Endodermal cell (in vitro differentiated cells): ENCODE measurements at places on chromosomes 1 and 21. TPM values are rescaled to one million over a fixed set of nuclear protein-coding genes. Genes with fewer than 3 reads are reported as not detected.

- DNase-seq = peak; percentile 24
Measured at GRCh38 chr1:7407980-7408770, 362.9 kb upstream of the VAMP3 start.

Gene SLC45A3
- 4.4 to 10.2 TPM (median 10.2 TPM) in 3 replicates for total RNA-seq

- no peak for DNase-seq
Measured at GRCh38 chr1:48765335-48765734, 11.4 kb downstream of the BEND5 start.

DNA sequence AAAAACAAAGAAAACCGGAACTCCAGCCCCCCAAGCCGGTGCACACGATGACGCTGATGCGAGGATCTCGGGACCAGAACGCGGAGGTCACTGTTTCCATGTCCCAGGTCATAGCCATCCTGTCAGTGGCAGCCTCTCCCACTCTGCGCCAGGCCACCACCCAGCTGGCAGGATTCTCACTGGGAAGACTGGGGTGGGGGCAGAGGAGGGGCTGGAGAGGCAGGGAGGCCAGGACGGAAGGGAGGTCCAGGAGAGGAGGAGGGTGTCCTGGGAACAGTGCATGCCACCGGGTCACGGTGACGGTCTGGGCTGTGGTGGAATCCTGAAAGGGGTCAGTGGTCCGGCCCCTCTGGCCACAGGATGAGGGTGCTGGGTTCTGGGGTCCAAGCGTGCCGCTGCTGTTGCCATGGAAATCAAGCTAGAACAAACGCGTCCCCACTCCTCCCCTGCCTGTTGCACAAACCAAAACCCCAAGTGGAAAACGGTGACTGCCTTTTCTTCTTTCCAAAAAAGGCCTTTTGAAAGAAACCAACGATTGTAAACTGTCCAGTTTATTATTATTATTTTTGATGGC is 26.1 kb downstream of the MRPL37 start:
- peak; percentile 46 for DNase-seq

DNA sequence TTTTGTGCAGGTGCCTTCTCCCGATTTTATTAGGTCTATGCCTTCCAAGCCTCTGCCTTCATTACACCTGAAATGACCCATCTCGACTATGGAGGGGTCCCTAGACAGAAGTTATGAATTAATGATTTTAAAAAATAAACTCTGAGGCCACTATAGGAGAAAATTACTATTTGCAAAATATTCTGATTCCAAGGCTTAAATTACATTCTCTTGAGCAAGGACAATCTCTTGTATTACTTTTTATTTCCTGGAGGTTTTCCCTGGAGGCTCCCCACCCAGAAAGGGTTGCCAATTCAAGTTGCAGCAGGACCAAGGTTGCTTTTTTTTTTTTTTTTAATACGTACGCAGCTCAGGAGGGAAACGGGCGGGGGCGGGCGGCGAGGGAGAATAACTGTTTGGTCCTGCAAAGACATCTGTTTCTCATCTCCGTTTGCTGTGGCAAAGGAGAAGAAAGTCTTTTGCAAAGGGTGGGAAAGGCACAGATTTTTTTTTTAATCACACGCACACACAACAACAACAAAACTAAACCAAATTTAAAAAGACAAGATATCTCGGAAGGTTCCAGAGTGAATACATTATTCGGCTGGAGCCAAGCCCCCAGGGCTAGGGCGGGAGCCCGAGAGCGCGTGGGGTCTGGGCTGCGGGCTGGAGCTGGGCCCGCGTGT is 618 bp upstream of the SERTAD4 start:
- no peak for DNase-seq

DNA sequence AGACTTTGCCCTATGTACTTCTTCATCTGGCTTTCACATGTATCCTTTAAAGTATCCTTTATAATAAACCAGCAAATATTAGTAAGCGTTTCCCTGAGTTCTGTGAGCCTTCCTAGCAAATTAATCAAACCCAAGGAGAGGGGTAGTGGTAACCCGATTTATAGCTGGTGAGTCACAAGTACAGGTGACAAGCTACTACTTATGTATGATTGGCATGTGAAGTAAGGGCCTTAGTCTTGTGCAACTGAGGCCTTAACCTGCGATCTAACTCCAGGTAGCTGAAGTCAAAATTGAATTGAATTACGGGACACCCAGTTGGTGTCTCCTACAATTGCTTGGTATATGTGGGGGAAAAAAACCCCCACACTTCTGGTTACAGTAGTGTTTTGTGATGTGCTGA is 26.0 kb downstream of the SLC16A1 start:
- DNase-seq = no peak

Gene RPF1
- total RNA-seq = 21.7 to 35.9 TPM (median 34.0 TPM) in 3 replicates

GRCh38 chr1:17215545-17215890 is 10.6 kb downstream of the PADI1 start:
- no peak for DNase-seq

Gene IPO9
- total RNA-seq = 71.8 to 143 TPM (median 133 TPM) in 3 replicates

GRCh38 chr21:19026911-19027310 is 623.3 kb upstream of the TMPRSS15 start:
- no peak for DNase-seq

Gene RGS5
- total RNA-seq = 29.5 to 48.4 TPM (median 45.7 TPM) in 3 replicates

DNA sequence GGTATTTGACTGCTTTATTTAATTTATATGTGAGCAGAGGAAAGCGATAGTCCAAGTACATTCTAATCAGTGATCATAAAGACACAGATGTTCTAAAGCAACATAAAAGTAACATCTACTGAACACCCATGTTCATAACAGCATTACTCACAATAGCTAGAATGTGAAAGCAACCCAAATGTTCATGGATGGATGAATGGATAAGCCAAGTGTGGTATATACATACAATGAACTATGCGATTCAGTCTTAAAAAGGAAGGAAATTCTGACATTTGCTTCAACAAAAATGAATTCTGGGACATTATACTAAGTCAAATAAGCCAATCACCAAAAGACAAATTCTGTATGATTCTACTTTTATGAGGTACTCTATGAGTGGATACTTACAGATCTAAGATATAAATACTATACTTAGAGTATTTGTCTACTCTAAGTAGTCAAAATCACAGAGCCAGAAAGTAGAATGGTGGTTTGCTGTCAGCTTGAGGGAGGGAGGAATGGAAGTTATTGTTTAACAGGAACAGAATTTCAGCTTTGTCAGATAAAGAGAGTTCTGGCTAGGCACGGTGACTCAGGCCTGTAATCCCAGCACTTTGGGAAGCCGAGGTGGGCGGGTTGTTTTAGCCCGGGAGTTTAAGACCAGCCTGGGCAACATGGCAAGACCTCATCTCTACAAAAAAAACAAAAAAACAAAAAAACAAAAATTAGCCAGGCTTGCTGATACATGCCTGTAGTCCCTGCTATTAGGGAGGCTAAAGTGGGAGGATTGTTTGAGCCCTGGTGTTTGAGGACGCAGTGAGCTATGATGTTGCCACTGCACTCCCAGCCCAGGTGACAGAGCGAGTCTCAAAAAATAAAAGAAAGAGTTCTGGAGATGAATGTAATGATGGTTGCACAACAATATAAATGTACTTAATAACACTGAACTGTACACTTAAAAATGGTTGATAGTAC is 79.7 kb upstream of the ARHGAP29 start:
- DNase-seq = no peak

DNA sequence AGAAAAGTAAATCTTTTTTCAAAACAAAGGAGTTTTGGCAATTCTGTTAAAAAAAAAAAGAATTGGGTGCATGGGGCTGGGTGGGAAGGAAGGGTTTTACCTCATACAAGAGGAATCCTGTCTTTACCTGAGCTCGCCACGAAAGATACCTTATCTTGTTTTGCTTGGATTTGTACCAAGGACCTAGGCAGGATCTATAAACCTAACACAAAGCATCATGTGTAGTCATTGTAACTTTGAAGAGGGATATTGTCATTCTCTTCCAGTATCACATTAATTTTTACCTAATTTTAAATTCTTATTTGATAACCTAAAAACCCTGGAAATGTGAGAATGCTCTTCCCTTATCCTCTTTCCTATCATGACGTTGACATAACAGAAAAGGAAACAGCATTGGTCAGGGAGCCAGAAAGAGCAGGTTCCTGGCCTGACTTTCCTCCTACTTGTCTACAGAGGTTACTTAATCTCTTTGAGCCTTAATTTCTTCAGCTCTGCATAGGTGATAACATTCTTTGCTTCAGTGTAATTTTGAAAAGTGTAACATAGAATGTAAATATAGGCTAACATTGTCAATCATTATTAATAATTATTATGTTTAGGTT is 4.0 kb upstream of the LAMC1 start:
- no peak for DNase-seq

- no peak for DNase-seq
Measured at GRCh38 chr21:32794644-32795079, 23.1 kb upstream of the PAXBP1 start.

DNA sequence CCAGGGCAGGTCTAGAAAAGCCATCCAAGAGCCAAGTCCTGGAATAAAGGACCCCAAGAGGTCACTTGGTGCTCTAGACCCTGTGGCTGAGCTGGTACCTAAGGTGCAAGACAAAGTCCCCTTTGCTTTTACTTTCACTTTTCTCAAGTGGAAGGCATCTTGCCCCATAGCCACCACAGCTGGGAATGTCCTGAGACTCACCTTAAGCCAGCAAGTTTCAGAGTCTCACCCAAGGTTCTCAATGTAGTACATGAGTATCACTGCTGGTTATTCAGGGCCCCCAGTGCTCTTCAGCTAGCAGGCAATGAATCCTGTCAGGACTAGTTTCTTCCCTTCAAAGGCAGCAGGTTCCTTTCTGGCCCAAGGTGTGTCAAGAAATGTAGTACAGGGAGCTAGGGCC is 67.5 kb downstream of the UROD start:
- no peak for DNase-seq

DNA sequence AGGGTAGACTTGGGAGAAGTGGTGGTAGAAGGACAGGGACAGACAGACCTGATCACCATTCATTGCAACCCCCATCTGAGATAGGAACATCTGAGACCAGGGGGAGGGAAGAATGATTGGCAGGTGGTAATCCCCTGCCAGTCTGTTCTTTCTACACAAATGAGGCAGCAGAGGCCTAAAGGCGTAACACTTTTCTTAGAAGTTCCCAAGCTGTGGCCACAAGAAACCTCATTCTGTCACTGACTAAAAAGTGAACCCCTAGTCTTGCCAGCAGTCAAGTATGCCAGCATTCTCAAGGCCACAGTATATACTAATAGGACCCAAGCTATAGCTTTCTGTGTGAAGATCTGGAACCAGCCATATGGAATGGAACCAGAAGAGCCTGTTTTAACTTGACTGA is 638.0 kb downstream of the KCNT2 start:
- DNase-seq = no peak

GRCh38 chr1:41617336-41617735 is 132.9 kb upstream of the EDN2 start:
- DNase-seq = peak; percentile 26

- no peak for DNase-seq
Measured at GRCh38 chr1:59570524-59570923, 244.2 kb upstream of the HOOK1 start.

DNA sequence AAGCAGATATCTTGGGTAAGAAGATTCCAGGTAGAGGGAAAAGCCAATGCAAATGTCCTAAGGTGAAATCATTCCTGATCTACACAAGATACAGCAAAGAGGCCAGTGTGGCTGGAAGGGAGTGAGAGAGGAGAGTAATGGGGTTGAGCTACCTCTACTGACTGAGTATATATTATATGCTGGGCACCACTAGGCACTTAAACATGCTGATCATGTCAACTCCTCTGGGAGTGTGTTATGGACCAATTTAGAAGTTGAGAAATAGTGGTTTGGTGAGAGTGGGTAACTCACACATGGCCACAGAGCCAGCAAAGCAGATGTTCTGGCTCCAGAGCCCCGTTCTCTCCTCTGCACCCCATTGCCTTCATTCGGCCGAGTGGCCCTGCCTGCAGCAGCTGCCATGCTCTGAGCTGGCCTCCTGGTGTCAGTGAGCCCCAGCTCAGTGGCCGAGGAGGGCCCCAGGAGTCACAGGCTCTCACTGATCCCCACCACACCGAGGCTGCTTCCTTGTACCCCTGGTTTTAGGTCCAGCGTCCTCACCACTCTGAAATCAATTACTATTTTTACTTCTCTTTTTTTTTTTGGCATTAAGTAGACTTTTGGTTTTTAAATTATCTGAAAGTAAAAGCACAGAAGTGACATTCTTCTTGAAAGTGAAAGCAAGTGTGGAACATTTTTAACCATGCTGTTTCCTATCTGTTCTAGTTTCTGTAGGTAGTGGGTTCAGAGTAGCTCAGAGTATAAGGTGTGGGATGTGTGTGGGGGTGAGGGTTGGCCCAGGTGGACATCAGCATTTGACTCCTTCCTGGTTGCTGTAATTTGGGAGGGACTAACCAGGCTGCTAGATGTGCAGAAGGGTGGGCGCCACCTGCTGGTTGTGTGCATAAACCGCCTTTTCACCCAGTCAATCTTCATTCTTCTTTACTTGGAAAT is 45.8 kb upstream of the CRNN start:
- DNase-seq = peak; percentile 76

DNA sequence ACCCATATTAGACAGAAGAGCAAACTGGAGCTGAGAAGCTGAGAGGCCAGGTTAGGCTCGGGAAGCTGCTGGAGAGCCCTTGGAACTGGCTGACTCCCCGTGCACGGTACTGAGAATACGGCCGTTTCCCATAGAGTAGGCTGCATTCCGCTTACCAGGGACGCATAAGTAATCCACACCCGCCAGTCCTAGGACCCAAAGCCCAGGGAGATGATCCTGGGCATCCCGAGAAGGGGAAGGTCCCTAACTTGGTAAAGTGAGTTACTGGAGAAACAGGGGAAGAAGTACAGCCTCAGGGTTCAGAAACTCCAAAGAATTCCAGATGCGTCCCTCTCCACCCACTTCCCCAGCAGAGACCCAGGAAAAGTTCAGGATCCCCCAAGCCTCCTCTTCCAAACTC is 1.3 kb downstream of the LRRC38 start:
- peak; percentile 59 for DNase-seq
